ENCODE measurements at places on chromosomes 11 and 22.
A peak's percentile ranks its signal among the peaks of the same experiment; 100 is the strongest.

GRCh38 chr11:101390539-101390938 lies 193.3 kb downstream of the TRPC6 start:
- peak; percentile 22 for DNase-seq

DNA sequence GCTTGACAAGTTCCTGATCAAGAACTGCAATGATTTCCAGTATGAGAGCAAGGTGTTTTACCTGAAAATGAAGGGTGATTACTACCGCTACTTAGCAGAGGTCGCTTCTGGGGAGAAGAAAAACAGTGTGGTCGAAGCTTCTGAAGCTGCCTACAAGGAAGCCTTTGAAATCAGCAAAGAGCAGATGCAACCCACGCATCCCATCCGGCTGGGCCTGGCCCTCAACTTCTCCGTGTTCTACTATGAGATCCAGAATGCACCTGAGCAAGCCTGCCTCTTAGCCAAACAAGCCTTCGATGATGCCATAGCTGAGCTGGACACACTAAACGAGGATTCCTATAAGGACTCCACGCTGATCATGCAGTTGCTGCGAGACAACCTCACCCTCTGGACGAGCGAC lies 12.0 kb downstream of the YWHAH start:
- no peak for DNase-seq

GRCh38 chr11:111206472-111206871 lies 39.1 kb upstream of the POU2AF2 start:
- no peak for DNase-seq

DNA sequence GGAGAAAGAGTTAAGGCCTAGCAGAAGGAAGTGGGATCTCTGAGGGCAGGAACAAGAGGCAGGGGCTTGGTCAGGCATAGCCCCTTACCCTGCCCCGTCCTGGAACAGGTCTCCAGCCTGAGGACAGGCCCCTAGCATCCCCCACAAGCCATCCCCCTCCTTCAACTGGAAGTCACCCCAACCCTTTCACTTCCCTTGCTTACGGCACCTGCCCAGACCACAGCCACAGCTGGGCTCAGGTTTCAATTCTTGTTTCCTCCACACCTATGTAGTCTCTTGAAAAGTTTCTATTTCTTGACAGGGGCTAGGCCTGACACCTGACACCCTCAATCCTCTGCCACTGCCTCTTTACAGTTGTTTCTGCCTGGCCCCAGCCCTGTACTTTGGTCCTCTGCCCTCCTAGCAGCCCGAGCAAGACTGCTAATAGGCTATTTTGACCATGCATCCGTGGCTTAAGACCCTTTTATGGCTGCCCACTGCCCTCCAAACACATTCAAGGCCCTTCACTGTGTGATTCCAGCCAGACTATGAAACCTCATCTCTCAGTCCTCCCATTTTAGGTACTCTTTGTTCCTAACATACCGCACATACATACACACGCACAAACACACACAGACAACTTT lies 10.9 kb upstream of the FCHSD2 start:
- peak; percentile 44 for DNase-seq

DNA sequence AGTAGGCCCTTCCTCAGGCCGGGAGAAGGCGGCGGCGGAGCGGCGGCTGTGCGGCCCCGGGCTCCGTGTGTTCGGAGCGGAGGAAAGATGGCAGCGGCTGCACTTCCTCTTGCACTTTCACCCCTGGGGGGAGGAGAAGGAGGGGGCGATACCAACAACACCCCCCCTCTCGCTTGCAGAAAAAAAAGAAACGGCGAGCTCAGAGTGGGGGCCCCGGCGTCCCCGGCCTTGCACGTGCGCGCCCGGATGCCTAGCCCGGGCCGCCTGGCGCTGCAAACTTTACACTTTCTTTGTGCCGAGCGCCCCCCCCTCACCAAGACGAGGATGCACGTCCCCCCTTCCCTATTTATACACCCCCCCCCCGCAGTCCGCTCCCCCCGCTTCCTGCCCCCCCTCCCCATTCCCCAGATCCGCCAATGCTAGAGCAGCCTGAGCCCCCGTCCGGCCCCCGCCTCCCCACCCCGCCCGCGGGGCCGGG lies at the start of gene PATZ1:
TSS of gene PATZ1 (minus strand) at position 92 of the 478 bp plus-strand sequence. CDS start 744 bp downstream, outside the sequence.
- DNase-seq: peak; percentile 88

DNA sequence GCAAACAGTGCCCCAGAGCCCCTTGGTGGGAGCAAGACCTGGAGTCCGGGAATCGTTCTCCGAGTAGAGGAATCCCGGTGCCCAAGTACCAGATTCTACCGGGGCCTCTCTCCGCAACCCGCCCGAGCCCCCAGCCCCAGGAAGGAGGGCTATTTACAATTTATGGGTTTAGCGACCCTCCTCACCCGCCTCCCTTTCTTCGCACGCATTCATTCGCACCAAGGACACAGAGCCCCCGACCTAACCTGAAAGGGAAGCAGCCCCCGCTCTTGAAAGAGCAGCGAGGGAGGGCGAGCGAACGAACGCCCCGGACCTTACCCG lies 628 bp downstream of the LRP4 start:
- no peak for DNase-seq
